Dermis microvascular lymphatic vessel endothelial cell (primary cell): ENCODE measurements at places on chromosomes 7 and 10. TPM values are rescaled to one million over a fixed set of nuclear protein-coding genes. Genes with fewer than 3 reads are reported as not detected.

Gene MIOS
- total RNA-seq: 17.8 and 18.0 TPM in 2 replicates

Gene POR
- total RNA-seq: 68.0 and 112 TPM in 2 replicates

Gene TWIST1
- total RNA-seq: not detected in 2 replicates

Gene SLC16A12
- total RNA-seq: under 0.01 TPM in 1 of 2 replicates, not detected in the other

Gene METTL27
- 0.90 and 1.0 TPM in 2 replicates for total RNA-seq

Gene PNLIPRP3
- total RNA-seq: under 0.01 TPM in 1 of 2 replicates, not detected in the other

Gene CLCN1
- total RNA-seq: not detected in 2 replicates

Gene SNX10
- 2.7 and 3.3 TPM in 2 replicates for total RNA-seq

Gene UTF1
- not detected in 2 replicates for total RNA-seq

Gene C10orf71
- total RNA-seq: not detected in 2 replicates

Gene GLUD1
- 136 and 165 TPM in 2 replicates for total RNA-seq
